ENCODE measurements at places on chromosomes 11 and 22. TPM values are rescaled to one million over a fixed set of nuclear protein-coding genes. Genes with fewer than 3 reads are reported as not detected.

LSP1 gene
- 295 TPM for polyA plus RNA-seq

FOLR2 gene
- polyA plus RNA-seq = not detected

OR52E6 gene
- polyA plus RNA-seq = not detected

CD3E gene
- 1,286 TPM for polyA plus RNA-seq

OR10D3 gene
- polyA plus RNA-seq = not detected

All from naive thymus-derived CD4-positive, alpha-beta T cell (primary cell).